NCI-H2081 (cell line): ENCODE measurements at places on chromosomes 5 and 9.

GRCh38 chr5:122112733-122113558 lies 16.4 kb upstream of the ZNF474 start:
- no peak for DNase-seq

- DNase-seq = no peak
Observed at GRCh38 chr9:79652598-79652997, 80.8 kb downstream of the TLE4 start.

DNA sequence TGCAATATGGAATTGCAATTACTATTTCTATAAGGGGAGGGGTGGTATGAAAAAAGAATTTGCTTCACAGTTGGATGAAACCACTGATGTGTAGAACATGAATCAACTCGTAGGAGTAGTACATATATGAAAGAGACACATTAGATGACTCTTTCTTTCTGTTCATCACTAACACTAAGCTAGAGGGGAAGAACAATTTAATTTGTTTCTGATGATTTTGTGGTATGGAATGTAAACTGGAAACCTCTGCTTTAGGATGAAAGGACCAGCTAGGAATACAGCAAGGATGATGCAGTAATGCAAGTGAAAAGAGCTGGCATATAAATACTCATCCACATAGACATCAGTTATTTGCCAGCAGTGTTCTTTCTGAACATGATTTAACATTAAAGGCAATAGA lies 113.4 kb downstream of the PAPPA start:
- no peak for DNase-seq

DNA sequence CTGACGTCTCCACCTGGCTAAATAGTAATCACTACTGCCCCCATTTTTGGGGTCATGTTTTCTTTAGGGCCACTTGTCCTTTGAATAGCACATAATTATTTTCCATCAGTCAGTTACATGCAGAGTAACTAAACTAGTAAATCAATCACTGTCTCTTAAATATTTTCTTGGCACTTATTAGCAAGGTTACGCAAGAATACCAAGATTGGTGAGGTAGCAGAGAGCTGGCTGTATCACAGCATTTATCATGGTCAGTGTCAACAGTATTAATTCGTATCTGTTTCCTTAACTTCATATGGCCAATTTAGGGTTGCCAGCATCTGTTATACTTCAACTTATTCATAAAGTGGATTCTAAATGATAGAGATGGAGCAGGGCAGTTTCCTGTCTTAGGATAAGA lies 346.8 kb upstream of the FAM174A start:
- no peak for DNase-seq

- DNase-seq = no peak
Observed at GRCh38 chr5:148759101-148759500, 67.3 kb upstream of the ADRB2 start.

DNA sequence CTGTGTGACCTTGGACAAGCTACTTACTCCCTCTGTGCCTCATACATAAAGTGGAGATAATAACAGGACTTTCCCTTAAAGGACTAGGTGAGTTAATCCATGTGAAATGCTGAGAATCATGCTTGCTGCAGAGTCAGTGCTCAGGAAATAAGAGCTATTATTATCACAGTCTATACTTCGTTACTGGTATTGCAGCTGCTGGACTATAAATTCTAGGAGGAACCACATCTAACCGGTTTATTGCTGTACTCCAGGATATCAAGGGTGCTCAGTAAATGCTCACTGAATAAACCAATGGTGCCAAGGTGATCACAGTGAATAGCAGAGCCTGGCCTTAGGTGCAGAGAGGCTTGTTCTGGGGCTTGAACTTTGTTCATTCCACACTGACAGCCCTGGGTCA lies 69.3 kb downstream of the HSPA4 start:
- no peak for DNase-seq
